ENCODE measurements at places on chromosomes 2 and 18.

GRCh38 chr18:78363556-78364387 is 615.8 kb upstream of the SALL3 start:
- no peak for DNase-seq

GRCh38 chr2:227436436-227437174 is 35.4 kb upstream of the AGFG1 start:
- DNase-seq: no peak

DNA sequence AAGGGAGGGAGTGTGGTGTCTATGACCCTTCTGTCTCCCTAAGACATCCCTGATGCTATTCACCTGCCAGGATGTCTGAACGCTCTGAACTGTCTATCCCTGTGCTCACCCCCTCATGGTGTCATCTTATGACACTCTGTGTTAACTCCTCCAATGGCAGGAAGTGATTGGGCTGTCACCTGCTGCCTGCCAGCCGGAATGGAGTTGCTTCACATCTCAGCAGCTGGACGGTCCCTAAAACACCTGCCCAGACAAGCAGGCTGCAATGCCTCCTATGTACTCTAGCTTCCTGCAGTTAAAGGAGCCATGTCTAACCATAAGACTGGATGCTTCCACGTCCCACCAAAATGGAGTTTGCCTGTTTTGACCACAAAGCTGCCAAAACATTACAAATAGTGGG is 99.9 kb downstream of the CPO start:
- no peak for DNase-seq

GRCh38 chr2:23206650-23207049 is 178.3 kb upstream of the KLHL29 start:
- no peak for DNase-seq

- DNase-seq: no peak
Observed at GRCh38 chr18:21760321-21760720, 19.7 kb downstream of the MIB1 start.

DNA sequence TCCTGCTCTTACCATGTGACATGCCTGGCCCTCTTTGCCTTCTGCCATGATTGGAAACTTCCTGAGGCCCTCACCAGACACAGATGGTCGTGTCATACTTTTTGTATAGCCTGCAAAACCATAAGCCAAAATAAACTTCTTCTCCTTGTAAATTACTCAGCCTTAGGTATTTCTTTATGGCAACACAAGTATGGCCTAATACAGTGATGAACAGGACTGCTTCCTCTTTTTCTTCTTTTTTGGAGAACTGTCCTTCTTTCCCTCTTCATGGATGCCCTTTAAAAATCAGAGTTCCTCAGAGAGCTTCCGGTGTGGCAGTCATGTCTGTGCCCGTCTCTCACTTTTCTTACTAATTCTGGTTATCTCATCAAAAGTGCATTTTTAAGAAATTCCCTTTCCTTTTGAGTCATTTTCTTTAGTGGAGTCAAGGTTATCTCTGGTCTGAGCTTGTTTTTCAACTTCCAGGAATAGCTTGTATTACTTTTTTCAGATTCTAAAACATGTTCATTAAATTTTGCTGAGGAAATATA is 9.2 kb upstream of the IL1A start:
- DNase-seq: no peak

DNA sequence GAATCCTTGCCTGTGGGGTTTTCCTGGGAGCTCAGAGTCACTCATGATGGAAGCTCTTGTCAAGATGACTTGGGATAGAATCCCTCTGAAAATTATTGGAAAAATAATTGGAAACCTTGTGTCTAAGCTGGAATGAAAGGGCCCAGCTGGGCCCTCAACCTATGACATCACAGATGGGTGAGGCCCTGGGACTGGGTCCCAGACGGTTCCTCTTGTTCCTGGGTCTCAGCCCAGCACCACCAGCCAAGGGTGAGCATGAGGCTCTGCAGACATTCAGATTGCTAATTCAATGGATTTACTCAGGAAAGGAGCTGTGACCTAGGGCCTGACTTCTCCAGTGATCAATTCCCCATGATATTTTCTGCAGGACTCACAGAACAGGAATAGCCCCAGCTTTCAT is 188.3 kb upstream of the MYT1L start:
- no peak for DNase-seq

DNA sequence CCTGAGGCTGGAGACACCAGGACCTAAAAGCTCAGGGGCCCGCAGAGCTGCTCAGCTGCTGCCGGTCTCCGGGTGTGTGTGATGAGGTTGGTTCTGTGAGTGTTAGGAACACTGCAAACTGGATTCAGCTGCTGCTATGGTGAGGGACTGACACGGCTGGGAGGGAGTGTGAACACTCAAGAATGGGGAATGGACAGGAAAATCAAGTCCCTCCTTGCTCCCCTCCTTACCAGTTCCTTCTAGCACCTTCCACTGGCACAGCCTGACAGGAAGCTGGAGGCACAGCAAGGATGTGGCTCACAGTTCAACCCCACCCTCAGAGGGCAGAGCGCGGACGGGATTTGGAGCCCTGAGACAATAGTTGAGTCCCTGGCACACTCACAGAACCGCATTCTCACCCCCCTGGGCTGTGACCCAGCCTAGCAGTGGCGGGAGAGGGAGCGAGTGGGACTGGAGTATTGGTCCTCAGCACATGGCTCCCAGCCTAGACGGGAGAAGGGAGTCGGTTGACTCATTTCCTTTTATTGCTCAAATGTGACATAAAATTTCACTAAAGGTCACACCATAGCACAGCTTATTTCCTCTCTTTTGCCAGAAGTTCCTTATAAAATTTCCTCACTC is 42.5 kb downstream of the LRRC30 start:
- no peak for DNase-seq

DNA sequence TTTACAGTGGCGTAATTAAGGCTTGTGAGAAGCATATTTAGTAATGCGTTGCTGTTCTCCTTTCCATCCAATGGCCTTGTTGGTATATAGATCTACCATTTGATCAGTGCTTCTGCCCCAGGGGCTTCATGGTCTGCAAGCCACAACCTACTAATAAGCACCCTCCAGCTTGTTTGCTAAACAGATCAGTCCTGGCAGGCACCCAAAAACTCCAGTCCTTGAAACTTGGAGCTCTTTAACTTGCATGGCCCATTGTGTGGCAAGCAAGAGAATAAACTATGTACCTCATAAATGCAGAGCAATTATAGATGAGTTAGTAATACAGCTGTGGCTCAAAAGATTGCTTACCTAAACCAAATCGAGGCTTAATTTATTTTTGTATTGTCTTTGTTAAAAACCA is 158.5 kb downstream of the FTCDNL1 start:
- no peak for DNase-seq

- no peak for DNase-seq
Observed at GRCh38 chr2:95008306-95008705, 17.2 kb upstream of the MAL start.

- no peak for DNase-seq
Observed at GRCh38 chr18:34158881-34159690, 65.6 kb downstream of the NOL4 start.

DNA sequence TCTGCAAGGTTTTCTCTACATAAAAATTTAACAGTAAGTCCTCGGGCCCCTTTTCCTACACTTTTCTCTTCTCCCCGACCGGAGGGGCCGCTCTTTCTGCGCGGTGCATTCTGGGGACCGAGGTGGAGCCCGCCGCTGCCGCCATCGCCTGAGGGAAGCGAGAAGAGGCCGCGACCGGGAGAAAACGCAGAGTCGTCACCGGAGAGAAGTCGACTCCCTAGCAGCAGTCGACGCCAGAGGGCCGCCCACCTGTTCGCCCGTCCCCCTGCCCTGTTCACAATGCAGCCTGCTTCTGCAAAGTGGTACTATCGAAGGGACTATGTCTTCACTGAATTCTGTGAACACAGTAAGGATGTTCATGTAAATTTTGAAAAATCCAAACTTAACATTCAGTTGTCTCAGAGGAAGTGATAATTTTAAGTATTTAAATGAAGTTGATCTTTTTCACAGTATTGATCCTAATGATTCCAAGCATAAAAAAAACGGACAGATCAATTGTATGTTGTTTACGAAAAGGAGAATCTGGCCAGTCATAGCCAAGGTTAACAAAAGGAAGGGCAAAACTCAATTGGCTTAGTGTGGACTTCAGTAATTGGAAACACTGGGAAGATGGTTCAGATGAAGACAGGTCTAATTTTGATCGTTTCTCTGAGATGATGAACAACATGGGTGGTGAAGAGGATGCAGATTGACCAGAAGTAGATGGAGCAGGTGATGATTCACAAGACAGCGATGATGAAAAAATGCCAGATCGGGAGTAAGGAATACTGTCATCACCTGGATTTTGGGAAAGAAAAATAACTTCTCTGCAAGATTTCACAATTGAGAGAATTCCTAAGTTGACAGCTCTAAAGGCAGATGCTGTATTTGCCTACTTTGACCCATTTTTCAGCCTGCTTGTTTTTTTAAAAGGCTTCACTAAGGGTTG is 55.8 kb downstream of the ASXL2 start:
- DNase-seq: no peak

DNA sequence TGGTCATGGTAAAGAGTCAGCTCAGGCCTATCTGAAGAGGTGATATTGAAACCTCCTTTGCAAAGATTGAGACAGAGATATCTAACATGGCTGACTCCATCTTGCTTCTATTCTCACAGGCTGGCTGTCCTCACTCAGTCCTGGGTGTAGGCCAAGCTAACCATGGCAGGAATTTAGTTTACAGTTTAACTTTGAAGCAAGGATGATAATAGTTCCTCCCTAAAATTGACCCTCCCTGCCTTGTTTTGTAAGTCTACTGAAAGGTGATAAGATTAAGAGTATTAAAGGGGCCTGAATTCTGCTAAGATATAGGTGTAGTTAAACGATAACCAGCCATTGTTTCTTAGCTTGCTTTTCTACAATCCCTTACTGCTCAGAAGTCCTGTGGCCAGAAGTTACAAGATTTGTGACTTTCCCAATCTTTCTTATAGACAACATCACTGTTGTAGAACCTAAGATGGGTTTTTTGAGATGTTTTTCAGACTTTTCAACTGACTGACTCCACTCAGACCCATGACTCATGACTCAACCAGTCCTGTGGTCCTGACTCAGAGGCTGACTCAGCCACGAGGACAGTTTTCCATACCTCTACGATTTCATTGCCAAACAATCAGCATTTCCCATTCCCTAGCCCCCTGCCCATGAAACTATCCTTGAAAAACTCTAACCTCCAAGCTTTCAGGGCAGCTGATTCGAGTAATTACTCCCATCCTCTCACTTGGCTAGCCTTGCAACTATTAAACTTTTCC is 195.7 kb upstream of the SESTD1 start:
- DNase-seq: no peak

DNA sequence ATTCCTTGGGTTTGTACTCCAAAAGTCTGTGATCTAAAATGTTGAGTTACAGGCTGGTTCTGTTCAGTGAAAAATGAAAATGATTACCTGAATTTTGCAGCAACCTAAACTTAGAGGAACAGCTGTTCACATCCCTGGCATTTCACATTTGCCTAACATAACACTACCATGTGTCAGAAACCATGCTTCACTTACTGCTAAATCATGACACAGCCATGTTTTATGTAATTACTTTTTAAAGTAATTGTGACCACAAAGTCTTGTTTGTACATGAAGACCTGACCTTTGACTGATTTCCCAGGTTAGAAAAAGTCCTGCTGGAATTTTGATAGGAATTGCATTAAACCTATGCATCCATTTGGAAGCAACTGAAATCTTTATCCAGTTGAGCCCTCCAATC is 79.1 kb downstream of the FAM168B start:
- DNase-seq: no peak

GRCh38 chr2:176755537-176756135 is 457.0 kb upstream of the HNRNPA3 start:
- DNase-seq: no peak

GRCh38 chr2:144323946-144324345 is 196.0 kb downstream of the ZEB2 start:
- no peak for DNase-seq

GRCh38 chr2:101732199-101732598 is 34.7 kb downstream of the MAP4K4 start:
- DNase-seq: no peak

DNA sequence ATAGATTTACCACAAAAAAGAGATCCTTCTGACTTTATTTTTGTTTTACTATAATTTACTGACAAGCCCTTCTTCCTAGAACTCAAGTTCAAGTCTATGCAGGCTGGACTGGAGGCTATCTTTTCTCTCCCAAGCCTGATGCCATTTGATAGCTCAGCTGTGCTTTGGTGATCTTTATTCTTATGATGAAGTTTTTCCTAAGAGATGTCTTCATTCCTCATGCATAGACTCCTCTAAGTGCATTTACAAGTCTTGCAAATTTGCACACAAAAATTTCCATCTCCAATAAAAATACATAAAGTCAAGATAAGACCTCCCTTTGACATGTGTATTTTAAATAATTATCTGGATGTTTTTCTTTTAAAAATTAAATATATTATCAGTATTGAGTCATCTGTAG is 167.4 kb upstream of the ETAA1 start:
- DNase-seq: no peak
